Fibroblast of villous mesenchyme (primary cell): ENCODE measurements at places on chromosomes 1 and 21.

DNA sequence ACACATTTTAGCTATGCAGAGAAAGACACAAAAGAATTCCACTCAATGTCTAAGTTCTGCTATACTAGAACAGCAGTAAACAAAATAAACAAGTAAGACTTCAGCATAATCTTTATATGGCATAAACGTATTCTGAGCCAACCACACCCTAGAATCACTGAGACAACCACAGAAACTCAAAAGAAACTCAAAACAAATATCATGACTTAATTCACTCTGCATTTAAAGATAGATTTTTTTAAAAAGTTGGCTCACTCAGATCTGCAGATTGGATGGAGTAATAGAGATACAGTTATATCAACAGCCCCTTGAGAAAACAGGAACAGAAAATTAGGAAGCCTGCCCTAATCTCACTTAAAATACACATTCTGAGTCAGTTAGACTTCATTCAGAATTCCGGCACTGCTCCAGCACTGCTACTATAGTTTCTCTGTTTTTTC lies 95.0 kb downstream of the COL24A1 start:
- DNase-seq: no peak

DNA sequence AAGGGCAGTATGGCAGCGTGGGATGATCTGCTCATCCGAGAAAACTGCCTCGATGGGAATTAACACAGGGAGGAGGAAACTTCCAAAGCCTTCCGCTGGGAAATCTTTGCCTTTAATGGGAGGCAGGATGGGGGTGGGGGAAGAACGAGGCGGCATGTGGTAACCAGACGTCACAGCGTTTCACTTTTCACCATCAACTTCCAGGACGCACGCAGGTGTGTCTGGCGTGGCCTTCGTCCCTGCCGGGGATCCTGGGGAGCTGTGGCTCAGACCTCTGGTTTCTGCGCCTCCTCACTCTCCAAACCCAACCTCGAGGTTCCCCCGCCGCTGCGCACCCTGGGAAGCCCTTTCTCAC lies 282 bp downstream of the RSPH1 start:
- peak; percentile 23 for DNase-seq

DNA sequence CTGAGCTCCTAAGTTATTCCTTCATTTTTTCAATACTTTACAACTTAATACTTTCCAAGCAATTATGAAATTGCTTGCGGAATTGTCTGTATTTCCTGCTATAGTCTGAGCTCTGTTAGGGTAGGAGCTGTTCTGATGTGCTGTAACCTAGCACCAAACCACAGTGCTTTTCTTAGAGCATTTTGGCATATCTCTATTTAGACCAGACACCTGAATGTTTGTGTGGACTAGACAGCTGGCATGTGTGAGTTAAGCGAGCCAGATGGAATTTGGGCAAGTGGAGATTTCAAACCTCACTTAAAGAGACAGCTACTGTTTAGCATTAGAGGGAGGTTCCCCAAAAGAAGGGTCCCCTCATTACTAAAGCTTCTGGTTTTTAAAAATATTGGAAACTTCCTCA lies 106.1 kb downstream of the RWDD3 start:
- no peak for DNase-seq

GRCh38 chr1:226732856-226733291 lies 6.2 kb downstream of the ITPKB start:
- DNase-seq: no peak

- peak; percentile 40 for DNase-seq
These were observed 49.8 kb downstream of the BCAR3 start for GRCh38 chr1:93631626-93632365.

- DNase-seq: no peak
These were observed 78.7 kb upstream of the TSPAN2 start for GRCh38 chr1:115168026-115168425.

- DNase-seq: no peak
These were observed 122.1 kb upstream of the SERBP1 start for GRCh38 chr1:67552336-67552759.

GRCh38 chr1:11930571-11931445 lies 3.7 kb upstream of the PLOD1 start:
- DNase-seq: peak; percentile 85
